ENCODE measurements at places on chromosomes 7 and 10. TPM values are rescaled to one million over a fixed set of nuclear protein-coding genes. Genes with fewer than 3 reads are reported as not detected.

DNA sequence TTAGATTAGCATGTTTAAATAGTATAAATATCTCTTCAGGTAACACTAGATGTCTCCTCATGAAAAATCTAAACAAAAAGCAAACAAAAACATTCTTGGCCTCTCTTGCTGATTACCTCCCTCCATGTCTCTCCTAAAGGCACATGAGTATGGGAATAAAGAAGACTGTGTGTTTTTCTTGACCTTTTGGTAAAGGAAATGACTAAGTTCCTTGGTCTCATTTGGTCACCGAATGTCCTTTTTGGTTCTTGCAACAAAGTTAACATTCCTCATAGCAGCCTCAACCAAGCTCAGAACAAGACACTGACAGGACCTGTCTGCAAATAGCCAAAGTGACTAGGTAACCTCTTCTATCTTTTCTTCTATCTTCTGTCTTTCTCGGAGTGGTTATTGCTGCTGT, 35.5 kb downstream of the POM121L12 start:
- DNase-seq, result no peak

GRCh38 chr7:138527746-138528223, 67.7 kb downstream of the TRIM24 start:
- no peak for DNase-seq

DNA sequence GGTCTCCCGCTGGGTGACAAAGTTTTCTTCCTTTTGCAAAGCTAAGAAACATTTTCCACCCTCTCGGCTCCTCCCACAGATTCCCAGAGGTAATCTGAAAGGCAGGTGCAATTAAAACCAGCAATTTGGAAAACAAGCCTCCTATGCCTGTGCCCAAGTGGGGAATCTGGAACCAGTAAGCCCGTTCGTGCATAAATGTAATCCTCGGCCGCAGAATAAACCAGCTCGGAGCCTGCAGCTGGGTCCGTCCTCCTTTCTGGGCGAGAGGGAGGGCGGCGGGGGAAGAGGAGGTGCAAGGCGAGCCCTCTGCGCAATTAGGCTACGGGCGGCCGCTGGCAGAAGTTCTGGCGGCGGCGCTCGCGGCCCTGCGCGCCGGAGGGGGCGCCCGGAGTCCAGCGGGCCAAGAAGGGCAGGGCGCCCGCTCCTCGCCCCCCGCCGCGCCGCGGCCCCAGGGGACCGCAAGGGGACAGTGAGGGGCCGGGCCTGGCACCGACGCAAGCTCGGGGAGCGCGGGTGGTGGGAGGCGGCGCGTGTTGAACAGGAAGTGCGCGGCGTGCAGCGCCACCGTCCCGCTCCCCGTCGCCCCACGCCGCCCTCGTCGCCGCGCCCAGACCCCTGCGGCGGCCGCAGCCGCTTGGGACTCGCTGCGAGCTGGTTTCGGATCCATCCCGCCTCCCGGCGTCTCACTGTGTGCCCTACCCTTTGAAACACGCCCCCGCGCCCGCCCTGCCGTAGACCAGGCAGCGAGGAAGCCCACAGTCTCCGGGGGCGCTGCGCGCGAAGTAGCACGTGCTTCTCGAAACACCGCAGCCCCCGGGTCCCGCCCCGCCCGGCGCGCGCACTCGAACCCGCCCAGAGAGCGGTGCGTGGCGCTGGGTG, at the start of gene PRKAG2:
PRKAG2 (minus strand) TSS at position 217 of the 879 bp plus-strand sequence. CDS start 495 bp downstream, outside the sequence.
- DNase-seq, result peak; percentile 75

- no peak for DNase-seq
Measured at GRCh38 chr10:102040305-102041050, 15.5 kb downstream of the ARMH3 start.

DNA sequence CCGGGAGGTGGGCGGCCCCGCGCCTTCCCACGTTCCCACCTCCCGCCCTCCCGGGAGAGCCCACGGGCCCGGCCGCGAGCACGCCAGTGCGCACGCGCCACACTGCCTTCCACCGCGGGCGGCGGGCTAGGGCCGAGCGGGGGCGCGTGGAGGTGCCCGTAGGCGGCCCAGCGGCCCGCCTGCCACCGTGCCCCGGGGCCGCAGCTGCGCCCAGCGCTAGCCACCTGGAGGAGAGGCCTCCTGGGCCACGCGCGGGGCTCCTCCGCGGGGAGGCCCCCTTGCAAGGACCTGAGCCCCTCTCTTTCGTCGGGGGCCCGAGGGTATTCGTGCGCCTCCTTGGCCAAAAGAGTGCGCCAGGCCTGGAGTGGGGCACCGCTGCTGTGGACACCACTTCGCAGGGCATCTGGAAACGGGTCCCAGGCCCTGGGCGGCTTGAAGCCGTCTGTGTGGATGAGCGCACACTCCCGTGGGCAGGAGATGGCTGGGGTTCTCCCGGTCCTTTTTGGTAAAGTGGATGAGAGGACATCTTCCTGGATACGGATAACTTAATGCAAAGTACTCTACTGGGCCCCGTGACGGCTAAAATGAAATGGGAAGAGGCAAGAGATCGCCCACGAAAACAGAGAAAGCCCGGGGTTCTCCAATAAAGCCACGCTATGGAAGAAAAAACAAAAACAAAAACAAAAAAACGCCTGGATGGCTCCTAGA, 9.0 kb upstream of the EBF3 start:
- no peak for DNase-seq

- no peak for DNase-seq
Measured at GRCh38 chr7:64884085-64884912, 18.8 kb upstream of the ZNF273 start.

DNA sequence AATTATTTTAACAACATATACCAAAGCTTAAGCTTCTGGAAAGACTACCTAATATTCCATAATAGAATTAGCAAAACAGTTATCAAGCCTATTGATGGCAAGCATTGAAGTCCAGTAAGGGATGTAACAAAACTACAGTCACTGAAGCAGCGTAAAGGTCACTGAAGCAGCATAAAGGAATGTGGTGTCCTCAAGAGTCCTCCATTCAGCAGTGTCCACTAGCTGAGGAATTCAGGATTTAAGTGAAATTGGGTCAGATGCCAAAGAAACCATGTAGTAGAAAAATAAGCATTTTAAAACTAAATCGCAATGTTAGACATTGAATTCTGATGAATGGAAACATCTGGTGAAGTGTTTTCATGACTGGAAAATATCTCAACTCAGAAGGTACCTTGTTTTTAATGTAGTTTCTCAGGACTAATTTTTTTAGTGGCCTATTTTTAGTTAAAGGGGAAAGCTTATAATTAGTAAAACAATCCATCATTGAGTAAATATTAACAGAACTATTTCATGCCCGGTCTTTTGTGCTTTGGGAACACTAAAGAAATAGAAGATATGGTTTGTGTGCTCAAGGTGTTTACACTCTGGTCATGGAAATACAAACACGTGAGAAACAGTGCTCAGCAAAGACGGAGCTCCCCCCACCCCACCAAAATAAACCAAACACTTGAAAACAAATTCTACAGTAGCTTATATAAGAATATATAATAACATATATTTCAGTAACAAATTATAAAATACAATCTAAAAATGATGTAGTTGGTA, 121.4 kb downstream of the CDK14 start:
- no peak for DNase-seq

RBP4 gene
- total RNA-seq, result not detected

ELAPOR2 gene
- total RNA-seq, result 5.1 TPM

SYT15B gene
- total RNA-seq, result 0.12 TPM

RNF133 gene
- total RNA-seq, result not detected

SFRP5 gene
- not detected for total RNA-seq

TNS3 gene
- 30.3 TPM for total RNA-seq

PON3 gene
- not detected for total RNA-seq
